ENCODE measurements at places on chromosomes 16 and 17.

- ATAC-seq, result peak; percentile 88
These were observed 23.2 kb upstream of the CRYM start for GRCh38 chr16:21301168-21301894.

DNA sequence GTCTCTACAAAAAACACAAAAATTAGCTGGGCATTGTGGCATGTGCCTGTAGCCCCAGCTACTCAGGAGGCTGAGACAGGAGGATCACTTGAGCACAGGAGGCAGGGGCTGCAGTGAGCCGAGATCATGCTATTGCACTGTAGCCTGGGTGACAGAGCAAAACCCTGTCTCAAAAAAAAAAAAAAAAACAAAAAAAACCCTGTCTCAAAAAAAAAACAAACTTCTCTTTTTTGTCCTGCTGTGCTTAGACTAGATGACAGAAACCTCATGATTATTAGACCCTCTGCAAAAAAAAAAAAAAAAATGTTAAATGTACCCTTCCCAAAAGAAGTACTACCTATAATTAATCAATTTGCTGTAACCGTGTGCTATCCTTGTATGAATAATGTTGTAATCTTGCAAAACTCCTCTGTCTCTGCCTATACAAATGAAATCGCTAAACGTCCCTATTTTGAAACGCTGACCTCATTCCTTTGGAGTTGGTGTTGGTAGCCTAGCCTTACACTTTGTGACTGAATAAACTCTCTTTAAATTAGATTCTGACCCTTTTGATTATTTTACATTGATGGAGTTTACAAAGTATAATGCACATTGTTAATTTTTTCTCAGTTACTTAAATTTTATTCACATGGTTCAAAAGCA is 13.6 kb upstream of the DHRS7B start:
- no peak for ATAC-seq

GRCh38 chr16:51553910-51554309 is 402.8 kb upstream of the SALL1 start:
- ATAC-seq, result no peak

- no peak for ATAC-seq
These were observed 33.1 kb upstream of the NF1 start for GRCh38 chr17:31061678-31062077.

DNA sequence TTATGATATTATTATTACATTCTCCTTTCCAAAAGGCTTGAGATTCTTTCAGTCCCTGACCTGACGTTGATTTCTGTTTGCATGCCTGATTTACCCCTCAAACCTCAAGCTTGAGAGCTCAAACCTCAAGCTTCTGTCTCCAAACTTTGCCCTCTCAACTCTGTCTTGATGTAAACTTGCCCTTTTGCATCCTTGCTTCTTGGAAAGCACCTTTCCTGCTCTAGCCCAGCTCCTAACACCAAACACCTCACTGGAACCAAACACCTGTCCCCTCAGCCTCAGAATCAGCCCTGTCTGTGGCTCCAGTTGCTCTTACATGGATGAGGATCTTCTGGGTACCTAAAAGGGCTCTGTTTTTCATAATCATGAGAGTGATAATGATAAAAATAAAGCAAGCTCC is 109.2 kb downstream of the GP2 start:
- ATAC-seq, result no peak
